Left lung (tissue), 14 donors: ENCODE measurements at places on chromosomes 16 and 17.

GRCh38 chr17:62194401-62194800 is 129.3 kb upstream of the MED13 start:
- DNase-seq, result no peak
- no peaks in the 10 kb centered on the region for H3K36me3 ChIP-seq
- no peaks in the 10 kb centered on the region for H3K4me1 ChIP-seq
- H3K4me3 ChIP-seq, result no peak overlapping the region

GRCh38 chr16:47965439-47965838 is 190.4 kb downstream of the ABCC12 start:
- H3K4me1 ChIP-seq, result no peaks in the 10 kb centered on the region
- no peak overlapping the region for H3K27ac ChIP-seq
- no peaks in the 10 kb centered on the region for H3K36me3 ChIP-seq
- H3K4me3 ChIP-seq, result no peak overlapping the region
- H3K27me3 ChIP-seq, result no peaks in the 10 kb centered on the region

- H3K36me3 ChIP-seq, result peaks cover 67% of the 10 kb centered on the region
- H3K27me3 ChIP-seq, result no peaks in the 10 kb centered on the region
- DNase-seq, result peak; percentile 64
- H3K4me1 ChIP-seq, result peaks cover 92% of the 10 kb centered on the region
- H3K4me3 ChIP-seq, result peak within 1 kb of the TSS; percentile 100
Observed at GRCh38 chr17:7579001-7579833, at the start of gene CD68. TSS of gene CD68 (plus strand) at chr17:7579638. CDS start at chr17:7579678, 40 bp downstream.

DNA sequence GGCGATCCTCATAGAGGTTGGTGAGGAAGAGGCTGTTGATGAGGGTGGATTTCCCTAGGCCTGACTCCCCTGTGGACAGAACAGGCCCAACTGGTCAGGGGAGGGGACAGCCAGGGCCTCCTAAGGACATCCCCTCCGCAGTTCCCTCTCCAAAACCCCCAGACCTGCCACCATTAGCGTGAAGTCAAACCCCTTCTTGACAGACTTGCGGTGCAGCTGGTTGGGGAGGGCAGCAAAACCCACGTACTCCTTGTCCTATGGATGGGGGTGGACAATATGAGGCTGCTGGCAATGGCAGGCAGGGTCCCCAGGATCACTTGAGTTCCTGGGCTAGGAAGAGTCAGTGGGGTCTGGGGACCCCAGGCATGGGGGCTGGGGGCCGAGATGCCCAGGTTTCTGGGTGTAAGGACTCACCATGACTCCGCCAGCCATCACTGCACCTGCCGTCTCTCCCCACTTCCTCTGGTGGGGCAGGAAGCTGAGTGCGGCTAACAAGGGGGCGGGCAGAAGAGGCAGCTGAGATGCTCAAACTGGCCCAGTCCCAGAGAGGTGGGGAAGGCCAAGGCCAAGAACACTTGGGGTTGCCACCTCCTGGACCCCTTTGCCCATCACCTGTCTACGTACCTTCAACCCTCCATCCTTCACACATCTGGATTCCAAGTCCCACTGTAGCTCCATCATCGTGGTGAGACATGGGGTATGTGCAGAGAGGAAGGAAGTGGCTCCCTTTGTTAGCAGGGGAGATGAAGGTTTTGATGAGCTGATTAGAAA is at the start of gene SEPTIN1:
Gene SEPTIN1 (minus strand): TSS at position 451 of the 771 bp plus-strand sequence. CDS start 19 bp downstream, at position 432.
- peak within 1 kb of the TSS; percentile 23 for H3K4me3 ChIP-seq
- H3K27ac ChIP-seq, result peak within 1 kb of the TSS; percentile 37
- H3K27me3 ChIP-seq, result no peaks in the 10 kb centered on the region
- H3K36me3 ChIP-seq, result no peaks in the 10 kb centered on the region
- no peak for DNase-seq

GRCh38 chr16:1151424-1152122 is 1.3 kb upstream of the CACNA1H start:
- H3K27ac ChIP-seq, result no peak overlapping the region
- no peak overlapping the region for H3K4me3 ChIP-seq
- no peak for DNase-seq
- peaks cover 89% of the 10 kb centered on the region for H3K27me3 ChIP-seq
- H3K36me3 ChIP-seq, result no peaks in the 10 kb centered on the region

DNA sequence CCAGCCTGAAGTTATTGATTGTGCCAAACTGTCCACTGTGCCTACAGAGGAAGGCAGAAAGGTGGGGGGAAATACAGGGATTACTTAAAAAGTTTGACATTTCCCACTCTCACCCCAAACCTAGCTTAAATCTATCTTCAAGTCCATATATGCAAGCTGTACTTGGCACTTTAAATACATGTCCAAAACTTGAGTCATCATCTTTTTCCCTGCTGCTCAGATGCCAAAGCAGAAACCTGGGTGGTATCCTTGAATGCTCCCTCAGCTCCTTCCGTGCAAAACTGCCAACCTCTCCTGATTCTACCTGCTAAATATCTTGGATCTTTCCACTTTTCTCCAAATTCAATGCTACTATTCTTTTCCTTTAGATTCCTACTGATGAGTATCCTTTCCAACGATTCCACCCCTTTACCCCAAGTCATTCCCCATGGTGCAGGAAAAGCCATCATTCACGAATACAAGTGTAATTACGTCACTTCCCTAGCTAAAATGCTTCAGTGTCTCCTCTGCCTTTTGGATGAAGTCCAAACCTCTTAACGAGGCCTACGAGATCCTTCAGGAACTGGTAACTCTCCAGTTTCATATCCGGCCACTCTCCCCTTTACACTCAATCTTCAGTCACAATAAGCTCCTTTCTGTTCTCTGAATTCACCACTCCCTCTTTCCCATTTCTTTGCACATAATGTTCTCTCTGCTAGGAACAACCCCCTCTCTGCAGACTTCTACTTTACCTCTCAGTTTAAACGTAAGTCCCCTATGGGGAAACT is 9.3 kb downstream of the BECN1 start:
- no peaks in the 10 kb centered on the region for H3K4me1 ChIP-seq
- H3K4me3 ChIP-seq, result no peak overlapping the region
- H3K27me3 ChIP-seq, result no peaks in the 10 kb centered on the region

GRCh38 chr17:80441598-80442322 is 26.8 kb downstream of the ENDOV start:
- no peak for DNase-seq
- no peaks in the 10 kb centered on the region for H3K27me3 ChIP-seq
- no peak overlapping the region for H3K4me3 ChIP-seq
- H3K4me1 ChIP-seq, result no peaks in the 10 kb centered on the region
- H3K36me3 ChIP-seq, result no peaks in the 10 kb centered on the region
- H3K27ac ChIP-seq, result no peak overlapping the region

DNA sequence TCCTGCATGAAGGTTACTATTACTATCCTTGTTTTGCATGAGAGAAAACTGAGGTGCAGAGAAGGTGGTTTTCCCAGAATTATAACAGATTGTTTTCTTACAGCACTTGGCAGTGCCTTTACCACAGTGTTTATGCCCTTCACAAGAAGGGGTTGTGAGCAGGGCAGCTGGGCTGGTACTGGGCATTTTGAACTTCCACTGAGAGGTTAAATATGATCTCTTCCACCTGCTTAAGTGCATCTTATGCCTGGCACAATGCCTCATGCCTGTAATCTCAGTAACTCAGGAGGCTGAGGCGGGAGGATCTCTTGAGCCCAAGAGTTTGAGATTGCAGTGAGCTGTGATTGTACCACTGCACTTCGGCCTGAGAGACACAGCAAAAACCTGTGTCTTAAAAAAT is 36.2 kb downstream of the NDE1 start:
- H3K4me1 ChIP-seq, result no peaks in the 10 kb centered on the region
- no peaks in the 10 kb centered on the region for H3K27me3 ChIP-seq
- H3K36me3 ChIP-seq, result no peaks in the 10 kb centered on the region
- no peak overlapping the region for H3K4me3 ChIP-seq
- DNase-seq, result no peak
- H3K27ac ChIP-seq, result no peak overlapping the region

GRCh38 chr16:84085773-84086172 is 31.0 kb downstream of the MBTPS1 start:
- H3K4me3 ChIP-seq, result no peak overlapping the region
- H3K36me3 ChIP-seq, result peaks cover 87% of the 10 kb centered on the region
- H3K4me1 ChIP-seq, result no peaks in the 10 kb centered on the region
- no peak for DNase-seq
- no peak overlapping the region for H3K27ac ChIP-seq
- no peaks in the 10 kb centered on the region for H3K27me3 ChIP-seq

GRCh38 chr17:61371179-61371578 is 28.5 kb upstream of the TBX2 start:
- H3K27ac ChIP-seq, result no peak overlapping the region
- H3K4me3 ChIP-seq, result no peak overlapping the region
- no peaks in the 10 kb centered on the region for H3K36me3 ChIP-seq
- no peaks in the 10 kb centered on the region for H3K27me3 ChIP-seq

- H3K4me3 ChIP-seq, result no peak overlapping the region
- H3K27me3 ChIP-seq, result no peaks in the 10 kb centered on the region
- peaks cover 36% of the 10 kb centered on the region for H3K4me1 ChIP-seq
- H3K36me3 ChIP-seq, result no peaks in the 10 kb centered on the region
Observed at GRCh38 chr16:22353191-22353919, 21.1 kb downstream of the CDR2 start.

- no peak overlapping the region for H3K4me3 ChIP-seq
- no peaks in the 10 kb centered on the region for H3K36me3 ChIP-seq
- H3K27ac ChIP-seq, result peak overlapping the region; percentile 36
- no peaks in the 10 kb centered on the region for H3K27me3 ChIP-seq
- no peak for DNase-seq
Observed at GRCh38 chr16:4489030-4489429, 12.8 kb downstream of the HMOX2 start.

GRCh38 chr16:84047206-84047605 is 4.6 kb upstream of the SLC38A8 start:
- H3K36me3 ChIP-seq, result peaks cover 35% of the 10 kb centered on the region
- H3K27ac ChIP-seq, result no peak overlapping the region
- no peak overlapping the region for H3K4me3 ChIP-seq

- H3K27me3 ChIP-seq, result no peaks in the 10 kb centered on the region
- no peaks in the 10 kb centered on the region for H3K4me1 ChIP-seq
- H3K36me3 ChIP-seq, result no peaks in the 10 kb centered on the region
- no peak overlapping the region for H3K27ac ChIP-seq
- DNase-seq, result no peak
- no peak overlapping the region for H3K4me3 ChIP-seq
Observed at GRCh38 chr16:84541999-84542817, 37.7 kb upstream of the MEAK7 start.

DNA sequence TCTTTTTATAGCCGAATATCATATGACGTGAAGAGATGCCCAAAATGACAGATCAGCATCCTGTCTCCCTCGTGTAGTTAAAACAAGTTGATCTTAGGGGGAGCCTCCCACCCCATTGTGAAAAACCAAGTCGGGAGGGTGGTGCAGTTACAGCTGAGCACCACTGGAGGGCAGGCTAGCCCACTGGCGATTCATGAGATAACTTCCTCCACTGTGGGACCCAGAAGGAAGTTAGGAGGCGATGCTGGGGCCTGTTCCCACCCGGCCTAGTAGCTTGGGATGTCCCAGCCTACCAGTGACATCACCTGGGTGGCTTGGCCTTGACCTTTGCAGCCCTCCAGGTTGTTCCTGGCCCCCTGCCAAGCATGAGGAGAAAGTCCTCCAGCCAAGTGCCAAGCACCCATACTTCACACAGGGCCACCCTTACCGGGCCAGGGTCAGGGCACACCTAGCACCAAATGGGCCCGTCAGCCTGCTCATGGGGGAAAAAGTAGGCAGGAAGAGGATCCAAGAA is 8.1 kb upstream of the CPNE2 start:
- H3K27me3 ChIP-seq, result no peaks in the 10 kb centered on the region
- peak; percentile 77 for DNase-seq
- H3K4me1 ChIP-seq, result peaks cover 3% of the 10 kb centered on the region

DNA sequence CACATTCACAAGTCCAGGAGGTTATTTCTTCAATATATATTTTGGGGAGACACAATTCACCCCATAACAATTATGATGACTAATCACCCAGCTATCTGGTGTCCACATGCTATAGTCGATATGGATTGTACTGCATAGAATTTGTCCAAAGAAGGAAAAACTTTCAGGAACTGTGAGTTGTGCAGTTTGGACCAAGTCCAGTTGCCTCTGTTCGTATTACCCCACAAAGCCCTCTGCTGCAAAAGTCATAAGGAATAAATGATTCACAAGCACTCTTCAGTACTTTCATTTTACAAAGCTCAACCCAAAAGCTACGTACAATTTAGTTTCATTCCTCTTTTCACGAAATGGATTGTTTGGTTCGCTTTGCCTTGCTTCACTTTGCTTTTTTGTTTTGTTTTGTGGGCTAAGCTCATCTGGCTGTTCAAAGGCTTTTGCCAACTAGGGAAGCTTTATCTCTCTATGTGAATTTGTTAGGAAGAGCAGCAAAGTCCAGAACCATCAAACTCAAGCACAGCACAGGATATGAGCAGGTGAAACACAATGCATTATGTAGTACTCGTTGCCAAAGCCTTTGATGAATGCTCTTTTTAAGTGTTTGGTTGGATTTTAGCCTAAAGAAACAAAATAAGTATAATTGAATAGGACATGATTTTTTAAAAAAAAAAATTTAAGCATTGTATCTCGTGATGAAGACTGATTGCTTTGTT is 98.6 kb downstream of the ZNF18 start:
- H3K27ac ChIP-seq, result no peak overlapping the region
- no peaks in the 10 kb centered on the region for H3K36me3 ChIP-seq
- H3K4me3 ChIP-seq, result no peak overlapping the region
- no peak for DNase-seq

- H3K36me3 ChIP-seq, result no peaks in the 10 kb centered on the region
- peaks cover 42% of the 10 kb centered on the region for H3K4me1 ChIP-seq
- no peak overlapping the region for H3K4me3 ChIP-seq
- peak; percentile 32 for DNase-seq
- H3K27me3 ChIP-seq, result no peaks in the 10 kb centered on the region
- peak overlapping the region; percentile 79 for H3K27ac ChIP-seq
Observed at GRCh38 chr16:24986512-24987303, 28.5 kb downstream of the ARHGAP17 start.

GRCh38 chr17:44065668-44066203 is 735 bp downstream of the LSM12 start:
- no peak for DNase-seq
- H3K4me1 ChIP-seq, result peaks cover 14% of the 10 kb centered on the region
- H3K27me3 ChIP-seq, result no peaks in the 10 kb centered on the region
- H3K27ac ChIP-seq, result peak overlapping the region; percentile 92
- H3K4me3 ChIP-seq, result peak overlapping the region; percentile 60

GRCh38 chr16:12081048-12081404 is 104.5 kb downstream of the SNX29 start:
- peaks cover 7% of the 10 kb centered on the region for H3K4me1 ChIP-seq
- H3K36me3 ChIP-seq, result peaks cover 29% of the 10 kb centered on the region
- no peak overlapping the region for H3K4me3 ChIP-seq
- H3K27ac ChIP-seq, result no peak overlapping the region

DNA sequence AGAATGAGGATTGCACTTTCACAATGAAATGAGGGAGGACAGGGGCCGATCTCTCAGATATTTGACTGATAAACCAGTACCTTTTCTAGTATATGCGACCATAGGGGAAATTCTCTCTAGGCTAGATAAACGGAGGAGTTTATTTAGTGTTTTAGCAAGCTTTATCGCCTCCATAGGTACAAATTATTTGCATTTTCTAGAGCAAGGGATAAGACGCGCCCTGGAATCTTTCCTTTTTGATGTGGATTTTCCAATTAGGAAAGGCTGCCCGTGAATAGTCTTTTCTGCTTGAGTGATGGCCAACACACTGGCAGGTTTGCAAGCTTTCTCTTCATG is 351 bp upstream of the GDPD1 start:
- H3K36me3 ChIP-seq, result peaks cover 5% of the 10 kb centered on the region
- H3K27me3 ChIP-seq, result no peaks in the 10 kb centered on the region
- H3K4me3 ChIP-seq, result peak overlapping the region; percentile 76
- no peak for DNase-seq
- no peaks in the 10 kb centered on the region for H3K4me1 ChIP-seq

GRCh38 chr16:60206516-60206915 is 1472.4 kb upstream of the GOT2 start:
- no peaks in the 10 kb centered on the region for H3K4me1 ChIP-seq
- H3K27me3 ChIP-seq, result no peaks in the 10 kb centered on the region
- no peak overlapping the region for H3K27ac ChIP-seq
- no peaks in the 10 kb centered on the region for H3K36me3 ChIP-seq
- no peak for DNase-seq
